ENCODE measurements at places on chromosomes 12 and 14.

DNA sequence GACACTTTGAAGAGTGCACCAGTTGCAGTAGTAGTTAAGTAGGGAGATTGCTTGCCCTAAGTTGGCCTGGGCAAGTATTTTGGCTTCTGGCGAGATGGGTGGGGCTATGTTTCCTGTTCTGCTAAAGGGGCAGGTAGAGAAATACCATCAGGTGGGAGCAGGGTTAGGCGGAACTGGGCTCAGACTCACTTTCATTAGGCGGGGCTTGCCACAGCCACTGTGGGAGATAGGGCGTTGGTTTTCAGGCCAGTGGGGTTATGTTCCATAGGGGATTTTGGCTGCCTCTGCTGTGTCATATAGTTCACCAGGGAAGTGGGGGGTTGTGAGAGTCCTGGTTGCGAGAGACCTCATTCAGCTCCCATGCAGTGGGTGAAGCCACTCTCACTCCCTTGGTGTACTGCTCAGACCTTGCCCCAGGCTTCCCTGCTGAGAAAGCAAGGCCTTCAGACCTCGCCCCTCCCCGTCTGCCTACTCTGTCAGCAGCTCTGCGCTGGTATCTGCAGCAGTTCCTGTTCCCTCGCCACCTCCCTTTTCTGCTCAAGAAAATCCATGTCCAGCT, 43.3 kb downstream of the AEBP2 start:
- no peak for DNase-seq

DNA sequence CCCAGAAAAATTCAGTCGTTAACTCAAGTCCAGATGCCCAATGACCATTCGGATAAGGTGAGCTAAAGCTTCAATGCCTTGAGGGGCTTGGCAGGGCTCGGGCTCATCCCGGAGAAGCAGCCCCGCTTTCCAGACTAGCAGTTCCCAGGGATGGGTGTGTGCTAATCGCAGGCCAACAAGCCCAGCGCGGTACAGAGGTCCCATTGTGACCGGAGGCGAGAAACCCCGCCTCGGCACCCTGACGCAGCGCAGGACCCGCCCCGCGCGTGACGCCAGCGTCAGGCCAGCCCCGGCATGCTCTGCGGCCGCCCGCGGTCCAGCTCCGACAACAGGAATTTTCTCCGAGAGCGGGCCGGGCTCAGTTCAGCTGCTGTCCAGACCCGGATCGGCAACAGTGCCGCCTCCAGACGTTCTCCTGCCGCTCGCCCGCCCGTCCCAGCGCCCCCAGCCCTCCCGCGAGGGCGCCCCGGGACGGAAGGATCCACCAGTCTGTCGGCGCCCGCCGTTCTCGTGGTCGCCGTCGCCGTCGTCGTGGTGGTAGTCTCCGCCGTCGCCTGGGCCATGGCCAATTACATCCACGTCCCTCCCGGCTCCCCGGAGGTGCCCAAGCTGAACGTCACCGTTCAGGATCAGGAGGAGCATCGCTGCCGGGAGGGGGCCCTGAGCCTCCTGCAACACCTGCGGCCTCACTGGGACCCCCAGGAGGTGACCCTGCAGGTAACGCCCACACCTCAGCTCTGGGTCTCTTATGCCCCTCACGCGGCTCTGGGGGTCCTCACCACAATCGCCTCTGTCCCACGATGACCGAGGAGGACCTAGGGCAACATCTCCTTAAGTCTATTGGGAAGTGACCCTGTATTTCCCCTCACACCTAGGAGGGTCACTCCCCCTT, at the start of gene ETNK1:
ETNK1 (plus strand) TSS at position 302 of the 892 bp plus-strand sequence; CDS start at position 562, 260 bp downstream.
- DNase-seq, result peak; percentile 65

GRCh38 chr14:81579115-81579514, 45.5 kb upstream of the SEL1L start:
- DNase-seq, result no peak

- DNase-seq, result no peak
These were observed 211.8 kb downstream of the ANO2 start for GRCh38 chr12:5733136-5733755.

- DNase-seq, result no peak
These were observed 6.5 kb downstream of the SH2B3 start for GRCh38 chr12:111412007-111412829.

GRCh38 chr12:27667540-27667939, 28.7 kb upstream of the REP15 start:
- DNase-seq, result no peak

DNA sequence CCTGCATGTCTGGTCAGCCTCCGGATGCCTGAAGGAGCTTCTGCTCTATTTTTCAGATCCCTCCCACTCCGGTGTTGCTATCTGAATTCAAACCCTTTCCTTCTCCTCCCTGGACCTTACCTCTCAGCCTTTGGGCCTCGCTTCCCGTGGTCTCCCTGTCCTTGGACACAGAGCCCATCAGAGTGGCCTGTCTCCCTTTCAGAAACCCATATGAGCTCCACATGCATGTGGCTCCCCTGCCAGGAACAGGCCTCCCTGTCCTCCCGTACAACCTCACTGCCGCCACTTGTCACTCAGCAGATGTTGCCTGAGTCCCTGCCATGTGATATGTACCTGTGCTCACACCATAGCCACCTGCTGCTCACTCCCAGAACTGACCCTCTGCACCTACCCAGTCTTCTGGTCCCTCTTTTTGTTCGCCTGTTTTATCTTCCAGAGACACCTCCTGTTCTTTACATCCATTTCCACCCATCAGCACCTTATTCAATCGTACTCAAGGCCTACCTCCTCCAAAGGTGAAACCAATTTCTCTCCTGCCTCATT, 182.5 kb downstream of the ZFP36L1 start:
- DNase-seq, result no peak

DNA sequence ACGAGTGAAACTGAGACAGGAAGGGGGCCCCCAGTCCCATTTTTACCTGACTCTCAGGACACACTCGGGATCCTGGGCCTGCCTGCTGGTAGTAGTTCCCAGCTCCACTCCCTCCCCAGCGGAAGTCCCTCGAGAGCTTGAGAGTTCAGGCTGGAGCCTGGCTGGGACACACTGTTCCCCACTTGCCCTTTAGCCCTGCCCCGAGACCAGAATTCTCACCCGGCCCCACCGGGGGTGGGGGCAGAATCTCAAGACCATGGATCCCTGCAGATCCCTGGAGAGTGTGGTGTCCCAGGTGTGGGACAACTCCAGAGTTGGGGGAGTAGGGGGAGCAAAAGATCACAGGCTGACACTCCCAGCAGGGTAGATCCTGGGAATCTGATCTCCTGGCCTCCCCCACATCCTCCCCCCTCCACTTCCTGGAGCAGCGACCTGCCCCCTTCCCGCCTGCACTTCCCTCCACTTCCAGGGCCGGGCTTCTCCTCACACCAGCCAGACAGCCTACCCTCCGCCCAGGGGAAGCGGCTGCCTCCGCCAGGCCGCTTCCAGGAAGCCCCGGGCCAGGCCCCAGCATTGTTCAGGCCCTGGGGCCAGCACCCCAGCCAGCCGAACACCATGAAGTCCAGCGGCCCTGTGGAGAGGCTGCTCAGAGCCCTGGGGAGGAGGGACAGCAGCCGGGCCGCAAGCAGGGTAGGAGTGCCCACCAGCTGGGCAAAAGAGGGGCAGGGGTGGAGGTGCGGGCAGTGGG, at the start of gene TNS2:
TNS2 (plus strand) TSS at position 495 of the 748 bp plus-strand sequence; CDS start at position 616, 121 bp downstream.
- no peak for DNase-seq

DNA sequence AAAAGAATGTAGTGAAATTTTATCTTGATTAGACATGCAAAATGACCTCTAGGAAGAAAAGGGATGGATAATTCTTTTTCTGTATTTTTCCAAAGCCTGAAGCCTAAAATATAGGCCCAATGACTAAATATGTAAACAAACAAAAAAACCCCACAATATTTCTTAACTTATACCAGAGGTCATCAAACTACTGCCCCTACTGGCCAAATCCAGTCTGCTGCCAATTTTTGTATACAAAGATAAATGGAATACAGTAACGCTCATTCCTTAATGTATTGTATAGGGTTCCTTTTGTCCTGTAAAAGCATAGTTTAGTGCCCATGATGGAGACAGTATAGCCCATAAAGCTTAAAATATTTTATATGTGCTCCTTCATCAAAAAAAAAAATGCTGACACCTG, 145.7 kb upstream of the ALG10 start:
- DNase-seq, result no peak

- no peak for DNase-seq
These were observed 311.3 kb downstream of the C12orf75 start for GRCh38 chr12:105641749-105642148.

- DNase-seq, result no peak
These were observed 799.7 kb downstream of the DIO2 start for GRCh38 chr14:79411403-79412174.

GRCh38 chr12:57124261-57124877, 3.9 kb upstream of the LRP1 start:
- DNase-seq, result no peak

GRCh38 chr12:55698965-55699364, 8.7 kb downstream of the ITGA7 start:
- DNase-seq, result no peak

GRCh38 chr12:104636496-104636895, 179.7 kb downstream of the CHST11 start:
- DNase-seq, result no peak

DNA sequence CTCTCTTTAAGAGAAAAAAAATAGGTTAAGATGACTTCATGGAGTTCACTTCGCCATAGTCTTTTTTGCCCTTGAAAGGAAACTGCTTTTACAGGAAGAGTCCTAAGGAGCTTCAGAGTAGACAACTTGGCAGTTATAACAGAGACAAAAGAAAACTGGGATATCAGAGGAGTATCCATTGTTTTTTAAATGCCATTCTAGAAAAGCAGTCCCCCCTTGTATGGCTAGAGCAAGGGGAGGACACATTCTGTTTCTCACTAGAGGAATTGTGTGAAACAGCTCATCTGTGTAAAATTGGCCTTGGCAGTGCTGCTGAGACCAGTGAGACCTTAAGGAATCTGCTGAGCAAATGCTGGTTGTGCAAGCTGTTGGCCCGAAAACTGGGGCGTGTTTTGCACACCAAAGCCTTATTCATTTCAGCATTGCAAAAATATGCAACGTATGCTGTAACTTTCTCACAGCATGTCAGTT, 128.0 kb downstream of the GPR135 start:
- no peak for DNase-seq

DNA sequence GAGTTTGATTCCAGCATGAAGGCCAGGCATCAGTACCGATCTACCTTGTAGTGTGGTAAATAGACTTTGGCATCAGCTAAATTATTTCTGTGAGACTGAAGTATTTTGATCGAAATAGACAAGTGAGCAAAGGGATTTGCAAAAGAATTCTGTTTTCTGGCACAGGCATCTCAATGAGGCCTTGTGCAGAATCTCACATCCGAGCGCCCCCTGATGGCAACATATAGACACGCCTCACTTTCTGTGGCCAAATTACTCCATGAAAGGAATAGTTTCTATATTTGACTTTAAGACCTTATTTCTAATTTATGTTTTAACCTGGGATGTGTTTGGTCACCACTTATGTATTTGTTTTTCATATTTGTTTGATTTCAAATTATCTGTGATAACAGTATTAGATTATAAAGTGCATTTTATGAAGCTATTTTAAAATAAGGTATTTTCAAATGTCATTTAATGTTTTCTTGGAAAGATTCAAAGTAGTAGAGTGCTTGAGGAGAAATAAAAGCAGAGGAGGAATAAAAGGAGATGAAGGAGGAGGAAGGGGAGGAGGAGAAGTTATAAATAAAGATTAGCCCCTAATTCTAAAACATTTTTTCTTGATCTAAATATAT, 731.9 kb downstream of the NRXN3 start:
- DNase-seq, result no peak

DNA sequence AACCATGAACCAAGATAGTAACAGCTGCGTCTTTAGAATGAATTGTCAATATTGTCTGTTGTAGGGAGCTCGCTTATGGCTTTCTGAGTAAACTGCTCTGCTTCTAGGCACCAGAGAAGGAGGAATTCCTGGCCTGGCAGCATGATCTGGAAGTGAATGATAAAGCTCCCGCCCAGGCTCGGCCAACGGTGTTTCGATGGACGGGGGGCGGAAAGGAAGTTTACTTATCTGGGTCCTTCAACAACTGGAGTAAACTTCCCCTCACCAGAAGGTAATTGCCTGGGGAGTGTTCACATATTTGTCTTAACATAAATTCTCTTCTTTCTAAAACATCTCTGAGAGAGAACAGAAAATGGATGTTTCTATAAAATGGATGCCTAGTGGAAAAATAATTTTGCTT, 4.3 kb downstream of the PRKAB1 start:
- no peak for DNase-seq

GRCh38 chr14:30610787-30611343, 11.3 kb upstream of the SCFD1 start:
- no peak for DNase-seq

- no peak for DNase-seq
These were observed 2.2 kb downstream of the TEDC1 start for GRCh38 chr14:105492971-105493871.

DNA sequence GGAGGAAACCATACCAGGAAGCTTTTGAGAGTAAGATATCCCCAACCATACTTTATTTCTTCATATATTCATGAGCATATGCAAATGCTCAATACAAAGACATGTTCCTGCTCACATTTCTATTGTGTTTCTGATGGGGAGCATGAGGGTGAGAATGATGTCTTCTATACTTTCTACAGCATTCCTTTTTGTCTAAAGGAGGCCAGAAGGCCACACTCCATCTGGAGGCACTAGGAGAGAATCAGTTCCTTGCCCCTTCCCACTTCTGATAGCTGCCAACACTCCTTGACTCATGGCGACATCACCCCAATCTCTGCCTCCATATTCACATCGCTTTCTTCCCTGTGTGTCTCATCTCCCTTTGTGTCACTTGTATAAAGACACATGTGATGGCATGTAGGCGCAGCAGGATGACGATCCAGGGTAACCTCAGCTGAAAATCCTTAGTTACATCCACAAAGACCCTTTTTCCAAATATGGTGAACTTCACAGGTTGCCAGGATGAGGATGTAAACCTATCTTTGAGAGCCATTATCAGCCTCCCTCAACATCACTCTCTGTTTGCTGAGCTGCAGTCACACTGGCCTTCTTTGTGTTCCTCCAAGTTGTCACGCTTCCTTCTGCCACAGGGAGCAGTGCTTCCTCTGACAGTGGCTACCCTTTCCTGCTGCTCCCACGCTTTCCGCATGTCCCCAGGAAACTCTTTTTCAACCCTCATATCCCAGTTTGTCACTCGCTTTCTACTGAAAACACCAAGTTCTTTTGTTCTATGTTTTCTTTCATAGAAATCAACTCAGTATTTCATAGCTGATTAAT, 96.9 kb downstream of the STXBP6 start:
- no peak for DNase-seq

DNA sequence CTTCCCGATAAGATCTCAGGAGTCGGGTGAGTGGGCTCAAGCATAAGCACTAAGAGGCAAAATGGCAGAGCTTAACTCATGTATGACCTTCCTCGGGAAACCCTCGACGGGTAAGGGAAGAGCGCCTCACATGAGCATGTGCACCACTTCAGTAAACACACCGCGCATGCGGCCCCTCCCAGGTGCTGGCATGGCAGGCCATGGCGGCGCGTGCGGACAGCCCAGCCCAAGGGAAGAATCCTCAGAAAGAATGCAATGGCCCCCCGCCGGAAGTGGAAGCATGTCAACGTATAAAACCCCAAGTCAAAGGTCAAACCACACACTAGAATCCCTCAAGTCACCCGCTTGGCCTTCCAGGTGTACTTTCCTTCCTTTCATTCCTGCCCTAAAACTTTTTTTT, 6.6 kb upstream of the TNFAIP2 start:
- no peak for DNase-seq

- DNase-seq, result no peak
These were observed 8.3 kb downstream of the MVK start for GRCh38 chr12:109581856-109582255.
